Suppressor macrophage treated with lipopolysaccharide for 1 hour (primary cell): ENCODE measurements at places on chromosomes 5 and 9.
A peak's percentile ranks its signal among the peaks of the same experiment; 100 is the strongest.

DNA sequence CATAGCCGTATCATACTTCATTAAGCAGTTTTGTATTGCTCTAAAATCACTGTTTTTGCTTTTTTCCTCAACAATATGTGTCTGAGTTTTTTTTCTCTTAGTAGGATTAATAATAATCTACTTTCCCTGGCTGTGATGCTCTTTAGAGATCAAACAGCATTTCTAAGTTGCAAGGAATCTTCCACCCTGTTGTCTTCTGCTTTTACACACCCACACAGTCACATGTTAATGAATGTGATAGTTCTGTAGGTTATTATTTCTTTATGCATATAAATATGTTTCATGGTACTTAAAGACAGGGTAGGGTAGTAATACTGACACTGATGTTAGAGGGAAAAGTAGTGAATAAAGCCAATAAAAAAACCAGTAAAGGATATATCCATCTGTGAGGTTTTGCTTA, 29.3 kb downstream of the SLC44A1 start:
- peak; percentile 62 for DNase-seq

DNA sequence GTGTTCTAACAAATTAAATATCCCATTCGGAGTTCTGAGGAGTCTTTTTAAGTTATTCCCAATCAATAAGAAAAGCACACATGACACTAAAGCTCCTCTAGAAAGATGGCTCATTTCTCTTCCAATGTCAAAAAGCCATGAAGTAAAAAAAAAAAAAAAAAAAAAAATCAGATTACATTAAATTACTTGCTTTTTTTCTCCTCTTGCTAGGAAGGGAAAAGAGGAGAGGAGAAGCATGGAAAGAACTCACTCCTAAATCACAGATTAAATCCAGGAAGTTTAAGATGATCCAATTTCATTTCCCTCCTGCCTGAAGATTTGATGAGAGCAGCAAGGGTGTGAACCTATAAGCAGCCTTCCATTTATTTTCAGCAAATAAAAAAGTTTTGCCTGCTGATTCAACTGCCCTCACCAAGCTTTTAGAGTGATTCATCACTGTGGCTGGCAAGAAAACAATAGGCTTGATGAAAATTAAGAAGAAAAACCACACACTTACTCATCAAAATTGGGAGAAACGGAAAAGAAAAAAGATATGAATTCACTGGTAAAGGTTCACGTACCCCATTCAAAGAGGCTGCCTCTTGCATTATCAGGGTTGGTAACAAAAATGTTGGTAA, 19.7 kb downstream of the MYO10 start:
- DNase-seq, result no peak

- DNase-seq, result peak; percentile 29
Observed at GRCh38 chr9:97041898-97042297, 3.0 kb upstream of the CTSV start.

DNA sequence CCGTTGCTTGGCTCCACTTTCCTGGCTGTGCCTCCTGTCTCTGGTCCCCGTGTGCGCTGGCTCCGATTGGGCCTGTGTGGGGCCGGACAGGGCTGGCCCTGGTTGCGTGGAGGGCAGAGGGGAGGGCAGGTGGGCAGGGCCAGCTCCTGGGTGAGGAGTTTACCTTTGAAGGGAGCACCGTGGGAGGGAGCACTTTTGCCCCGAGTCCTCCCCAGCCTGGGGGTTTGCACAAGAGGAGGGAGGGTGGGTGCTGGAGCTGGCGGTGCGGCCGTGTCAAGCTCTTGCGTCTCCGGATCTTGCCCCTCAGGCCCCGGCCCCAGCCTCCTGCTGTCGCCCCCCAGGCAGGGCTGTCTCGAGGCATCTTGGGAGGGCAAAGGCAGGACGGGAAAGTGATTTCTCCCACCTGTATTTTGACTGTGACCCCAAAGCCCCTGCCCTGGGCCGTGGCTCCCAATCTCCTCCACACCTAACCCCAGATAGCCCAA, 48.3 kb upstream of the EXOC3 start:
- DNase-seq, result no peak
